Stimulated activated CD8-positive, alpha-beta memory T cell treated with anti-CD3 and anti-CD28 coated beads, Interleukin-4, amount 100 ng/mL, for 24 hours (primary cell): ENCODE measurements at places on chromosomes 3 and 15.

DNA sequence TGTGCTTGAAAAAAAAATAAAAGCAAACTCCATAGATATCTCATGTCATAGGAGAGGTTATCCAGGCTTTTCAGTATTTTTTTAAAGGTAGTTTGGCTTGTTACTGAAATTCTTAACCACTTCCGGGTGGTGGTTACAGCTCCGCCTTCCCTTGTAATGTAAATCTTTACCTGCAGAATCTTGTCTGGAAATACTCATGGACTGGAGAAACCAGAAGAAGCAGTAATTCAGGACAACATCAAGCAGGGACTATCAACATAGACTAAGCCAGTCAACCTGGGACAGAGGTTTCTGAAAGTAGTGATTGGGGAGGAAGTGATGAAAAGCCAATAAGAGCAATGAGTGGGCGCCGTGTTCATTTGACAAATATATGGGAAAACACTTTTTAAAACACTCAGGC is 78.9 kb upstream of the SKOR1 start:
- no peak for DNase-seq

GRCh38 chr15:37880009-37880834 is 54.2 kb upstream of the TMCO5A start:
- no peak for DNase-seq

GRCh38 chr3:195916291-195916690 is 7.9 kb upstream of the TNK2 start:
- no peak for DNase-seq

DNA sequence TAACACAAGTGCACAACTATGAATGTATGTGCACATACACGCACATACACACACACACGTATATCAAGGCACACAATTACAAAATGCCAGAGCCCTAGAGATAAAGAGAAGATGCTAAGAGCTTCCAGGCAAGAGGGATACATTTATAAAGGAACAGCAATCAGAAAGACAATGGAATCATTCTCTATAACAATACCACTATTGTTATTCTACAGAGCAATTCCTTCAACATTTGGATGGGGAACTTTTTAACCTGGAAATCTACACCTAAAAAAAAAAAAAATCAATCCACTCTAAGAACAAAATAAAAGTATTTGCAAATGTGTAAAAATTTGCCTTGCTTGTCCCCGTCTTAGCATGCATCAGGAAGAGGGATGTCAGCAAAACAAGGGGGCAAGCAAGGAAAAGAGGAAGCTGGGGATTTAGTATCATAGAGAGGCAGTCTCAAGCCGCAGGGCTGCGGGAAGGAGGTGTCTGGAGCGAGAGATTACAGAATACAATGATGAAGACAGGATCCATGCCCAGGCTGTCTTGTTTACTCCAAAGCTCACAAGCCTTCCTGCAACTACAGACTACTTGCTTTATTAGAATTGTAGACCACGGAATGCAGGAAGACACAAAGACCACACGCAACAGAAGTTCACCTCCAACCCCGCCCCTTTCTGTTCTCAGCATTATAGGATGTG is 220.2 kb downstream of the NTRK3 start:
- DNase-seq: no peak

GRCh38 chr15:90869601-90870353 is 1.4 kb downstream of the FURIN start:
- DNase-seq: peak; percentile 42

DNA sequence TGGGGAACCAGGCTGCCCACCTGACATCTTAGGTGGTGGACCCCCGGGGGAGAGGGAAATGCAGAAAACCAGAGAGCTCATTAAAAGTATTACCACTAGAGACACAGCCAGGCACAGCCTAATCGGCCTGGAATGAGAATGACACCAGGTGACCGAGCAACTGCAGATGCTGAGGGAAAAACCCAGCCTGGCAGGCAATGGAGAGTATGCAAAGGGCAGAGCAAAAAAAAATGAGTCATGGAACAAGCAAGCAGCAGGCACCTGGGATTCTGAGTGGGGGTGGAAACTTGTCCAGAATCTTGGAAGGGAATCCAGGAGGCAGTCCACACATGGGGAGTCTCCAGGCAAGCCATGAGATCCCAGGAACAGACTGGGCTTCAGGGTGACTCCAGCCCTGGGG is 183.7 kb upstream of the LRRN1 start:
- DNase-seq: no peak

DNA sequence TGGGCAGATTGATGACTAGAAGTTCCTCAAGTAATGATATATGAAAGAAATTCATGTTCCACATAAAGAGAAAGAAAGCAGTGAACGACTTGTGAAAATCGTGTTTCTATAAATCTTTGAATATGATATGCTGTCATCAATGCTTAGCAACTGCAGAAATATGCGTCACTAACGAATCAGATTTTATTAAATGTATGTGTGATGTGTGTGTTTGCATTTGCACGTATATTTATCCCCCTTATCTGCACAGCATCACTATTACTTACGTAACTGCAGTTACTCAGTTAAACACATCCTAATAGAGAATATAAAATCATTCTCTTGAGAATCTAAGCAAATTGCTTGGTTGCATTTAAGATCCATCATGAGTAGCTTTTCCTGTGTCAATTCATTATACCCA is 468.6 kb downstream of the FGF12 start:
- DNase-seq: no peak

- DNase-seq: no peak
These were observed 75.3 kb downstream of the TMEM108 start for GRCh38 chr3:133113526-133113925.

GRCh38 chr3:122217901-122218300 is 34.4 kb downstream of the CASR start:
- DNase-seq: no peak

GRCh38 chr15:63457379-63457778 is 47.0 kb upstream of the USP3 start:
- no peak for DNase-seq

DNA sequence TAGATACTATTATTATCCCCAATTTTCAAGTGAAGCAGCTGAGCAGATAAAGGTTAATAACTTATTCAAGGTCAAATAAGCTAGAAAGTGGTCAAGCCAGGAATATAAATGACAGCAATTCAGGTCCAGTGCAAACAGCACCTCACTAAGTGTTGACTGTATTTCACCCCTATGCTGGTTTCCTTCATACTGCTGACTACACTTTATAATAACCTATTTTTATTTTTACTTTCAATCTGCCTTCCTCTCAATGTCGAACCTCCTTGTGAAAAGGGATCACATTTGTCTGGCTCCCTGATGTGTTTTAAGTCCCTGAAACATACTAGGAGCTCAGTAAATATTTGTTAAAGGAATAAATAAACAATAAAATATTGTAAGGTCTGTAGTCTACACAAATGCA is 146.1 kb downstream of the NAALADL2 start:
- DNase-seq: no peak

GRCh38 chr3:54888873-54889272 is 39.0 kb downstream of the LRTM1 start:
- no peak for DNase-seq

DNA sequence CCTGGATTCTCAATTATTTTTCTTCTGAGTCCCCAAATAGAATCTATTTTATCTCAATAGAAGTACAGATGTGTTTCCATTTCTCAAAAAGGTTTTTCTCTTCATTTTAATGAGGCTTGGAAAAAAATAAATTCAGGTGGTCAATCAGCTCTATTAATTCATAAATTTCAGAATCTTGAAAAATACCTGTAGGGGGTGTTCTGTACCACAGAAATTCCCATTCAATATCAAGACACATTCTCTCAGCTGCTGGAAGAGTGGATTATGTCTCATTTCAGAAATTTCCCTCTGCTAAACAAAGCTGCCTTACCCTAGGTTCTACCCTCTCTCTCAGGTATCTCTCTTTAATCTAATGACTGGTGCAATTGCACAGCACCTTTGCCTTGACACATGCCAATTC is 1121.2 kb downstream of the SI start:
- DNase-seq: no peak

DNA sequence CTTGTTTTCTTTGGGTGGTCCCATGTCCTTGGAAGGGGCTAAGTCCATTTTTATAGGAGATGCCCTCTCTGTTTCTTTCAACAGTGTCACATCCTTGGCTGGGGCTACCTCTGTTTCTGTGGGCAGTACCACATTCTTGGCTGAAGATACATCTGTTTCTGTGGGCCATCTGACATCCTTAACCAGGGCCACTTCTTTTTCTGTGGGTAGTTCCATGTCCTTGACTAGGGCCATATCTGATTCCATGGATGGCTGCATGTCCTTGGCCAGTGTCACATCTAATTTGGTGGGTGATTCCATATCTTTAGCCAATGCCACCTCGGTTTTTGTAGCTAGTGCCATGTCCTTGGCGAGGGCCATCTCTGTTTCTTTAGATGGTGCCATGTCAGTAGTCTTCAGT is 99.5 kb downstream of the MAP4 start:
- DNase-seq: no peak

GRCh38 chr3:120341658-120342346 is 7.4 kb downstream of the LRRC58 start:
- DNase-seq: no peak

DNA sequence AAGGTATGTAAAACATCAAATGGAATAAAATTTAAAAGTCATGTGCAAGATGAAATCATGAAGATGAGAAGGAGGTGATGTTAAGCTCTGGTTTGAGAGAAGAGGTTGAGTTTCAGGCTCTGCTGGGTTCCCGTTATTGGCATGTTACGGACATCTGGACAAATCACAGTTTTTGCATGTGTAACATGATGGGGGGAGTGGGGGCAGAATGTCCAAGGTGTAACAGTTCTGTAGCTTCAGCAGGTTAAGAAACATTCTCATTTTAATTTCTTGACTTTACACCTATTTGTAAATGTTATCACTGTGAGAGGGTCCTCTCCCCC is 17.2 kb downstream of the TRIM71 start:
- no peak for DNase-seq

DNA sequence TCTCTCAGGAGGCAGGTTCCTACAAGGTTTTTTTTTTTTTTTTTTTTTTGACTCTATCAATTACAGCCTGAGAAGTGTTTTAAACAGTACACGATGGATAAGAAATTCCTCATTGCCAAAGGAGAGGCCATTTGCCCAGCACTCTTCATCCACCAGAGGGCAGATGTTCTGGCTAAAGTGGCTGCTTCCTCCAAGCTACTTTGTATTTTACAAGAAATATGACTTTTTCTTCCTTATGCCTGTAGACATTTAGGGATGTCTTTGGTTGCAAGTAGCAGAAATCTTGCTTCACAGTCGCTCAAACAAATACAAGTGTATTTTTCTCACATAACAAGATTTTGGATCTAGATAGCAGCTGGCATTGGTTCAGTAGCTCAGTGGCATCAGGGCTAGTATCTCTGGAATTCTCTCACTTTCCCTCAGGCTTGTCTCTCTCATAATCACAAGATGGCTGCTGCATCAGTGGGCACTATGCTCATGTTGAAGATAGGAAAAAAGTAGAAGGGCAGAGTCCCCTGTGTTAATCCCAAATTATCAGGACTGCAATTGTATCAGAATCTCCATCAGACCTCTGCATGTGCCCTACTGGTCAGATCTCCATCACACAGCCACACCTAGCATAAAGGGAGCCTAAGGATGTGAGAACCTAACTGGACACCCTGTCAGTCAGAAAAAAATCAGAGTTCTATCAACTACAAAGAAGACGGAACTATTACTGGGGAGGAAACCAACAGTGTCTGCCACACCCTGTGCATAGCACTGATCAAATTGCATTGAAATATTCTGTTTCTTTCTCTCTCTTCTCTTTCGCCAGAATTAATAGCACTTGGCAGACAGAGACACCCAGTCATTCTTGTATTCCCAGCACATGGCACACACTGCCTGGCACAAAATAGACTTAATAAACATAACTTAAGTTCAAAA is 138.9 kb upstream of the COL8A1 start:
- DNase-seq: no peak

GRCh38 chr3:193732391-193732790 is 139.4 kb downstream of the OPA1 start:
- no peak for DNase-seq

DNA sequence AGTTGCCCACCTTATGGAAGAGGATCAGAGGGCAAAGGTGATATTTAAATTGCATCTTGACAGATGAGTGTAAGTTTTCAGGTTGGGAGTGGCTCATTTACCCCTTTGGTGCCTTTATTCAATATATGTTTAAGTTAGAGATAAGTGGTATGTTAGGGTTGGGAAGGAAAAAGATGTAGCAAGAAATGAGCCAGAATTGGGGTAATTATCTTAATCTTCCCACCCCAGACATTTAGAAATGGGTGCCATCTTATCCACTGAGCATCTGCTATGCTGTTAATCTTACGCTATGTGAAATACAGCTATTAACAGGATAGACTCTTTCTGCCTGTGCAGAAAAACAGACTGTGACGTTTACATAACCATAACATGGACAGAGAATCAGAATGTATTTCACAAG is 6.3 kb downstream of the CMTM7 start:
- DNase-seq: no peak

- DNase-seq: no peak
These were observed 210.1 kb downstream of the MECOM start for GRCh38 chr3:169453256-169454059.

DNA sequence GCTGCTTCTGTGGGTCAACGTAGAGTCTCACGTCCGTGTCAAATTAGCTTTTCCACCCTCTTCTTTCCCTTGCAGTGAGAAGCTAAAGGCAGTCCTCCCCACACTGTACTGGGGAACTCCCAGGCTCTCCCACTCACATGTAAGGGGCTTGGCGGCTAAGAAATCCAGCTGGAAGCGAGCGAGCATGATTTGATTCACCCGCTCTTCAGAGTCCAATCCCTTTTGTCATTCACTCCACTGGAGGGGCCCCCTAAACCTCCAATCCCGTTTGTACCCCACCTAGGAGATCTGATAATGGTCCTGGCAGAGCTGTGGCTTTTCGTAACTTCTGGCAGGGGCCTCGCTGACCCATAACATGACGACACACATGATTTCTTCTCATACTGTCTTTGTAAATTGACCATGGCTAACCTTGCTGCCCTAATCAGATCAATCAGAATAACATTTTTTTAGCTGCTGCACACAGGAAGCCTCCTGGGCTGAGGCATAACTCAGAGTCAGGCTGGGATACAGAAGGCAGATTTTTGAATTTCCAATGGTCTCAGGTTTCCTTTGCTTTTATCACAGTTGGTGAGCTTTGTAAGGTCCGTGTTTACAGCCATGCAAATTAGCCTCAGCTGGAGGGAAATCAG is 235.2 kb downstream of the GREM1 start:
- no peak for DNase-seq

DNA sequence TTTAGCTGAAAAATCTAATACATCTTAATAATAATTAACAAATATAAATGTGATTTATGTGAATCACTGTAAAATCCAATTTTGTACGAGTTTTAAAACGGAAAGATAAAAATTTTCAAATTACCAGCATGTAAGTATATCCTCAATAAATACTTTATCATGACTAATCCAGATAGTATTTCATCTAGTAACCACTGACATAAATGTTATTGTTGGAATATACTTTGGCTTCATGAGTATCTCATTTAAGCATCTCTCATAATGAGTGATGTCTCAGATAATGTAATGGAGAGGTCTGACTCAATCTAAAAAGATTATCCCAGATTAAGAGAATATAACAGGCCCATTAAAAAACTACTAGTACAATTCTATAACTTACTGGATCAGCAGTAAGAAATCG is 216.3 kb downstream of the STAG1 start:
- no peak for DNase-seq
